ENCODE measurements at places on chromosomes 2 and 18. TPM values are rescaled to one million over a fixed set of nuclear protein-coding genes. Genes with fewer than 3 reads are reported as not detected.

DNA sequence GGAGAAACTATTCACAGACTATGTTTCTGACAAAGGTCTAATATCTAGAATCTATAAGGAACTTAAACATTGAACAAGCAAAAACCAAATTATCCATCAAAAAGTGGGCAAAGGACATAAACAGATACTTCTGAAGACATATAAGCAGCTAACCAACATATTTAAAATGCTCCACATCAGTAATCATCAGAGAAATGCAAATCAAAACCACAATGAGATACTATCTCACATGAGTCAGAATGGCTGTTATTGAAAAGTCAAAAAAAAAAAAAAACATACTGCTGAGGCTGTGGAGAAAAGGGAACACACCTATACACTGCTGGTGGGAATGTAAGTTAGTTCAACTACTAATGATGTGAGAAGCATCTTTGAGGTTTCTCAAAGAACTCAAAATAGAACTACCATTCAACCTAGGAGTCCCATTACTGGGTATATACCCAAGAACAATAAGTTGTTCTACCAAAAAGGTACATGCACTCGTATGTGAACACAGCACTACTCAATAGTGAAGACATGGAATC lies 220.4 kb upstream of the TFPI start:
- DNase-seq = peak; percentile 83
- H3K27ac ChIP-seq = peak overlapping the region; percentile 3
- no peaks in the 10 kb centered on the region for H3K36me3 ChIP-seq
- H3K27me3 ChIP-seq = no peaks in the 10 kb centered on the region
- peaks cover 9% of the 10 kb centered on the region for H3K4me1 ChIP-seq
- no peak overlapping the region for H3K4me3 ChIP-seq

The SAG gene
- not detected for total RNA-seq

The DLX2 gene
- 2.2 TPM for total RNA-seq

- H3K4me1 ChIP-seq = no peaks in the 10 kb centered on the region
- H3K27me3 ChIP-seq = no peaks in the 10 kb centered on the region
- no peak overlapping the region for H3K4me3 ChIP-seq
- H3K36me3 ChIP-seq = no peaks in the 10 kb centered on the region
- no peak overlapping the region for H3K27ac ChIP-seq
Observed at GRCh38 chr2:122135021-122135937, 379.8 kb downstream of the TSN start.

The MC2R gene
- total RNA-seq = not detected

DNA sequence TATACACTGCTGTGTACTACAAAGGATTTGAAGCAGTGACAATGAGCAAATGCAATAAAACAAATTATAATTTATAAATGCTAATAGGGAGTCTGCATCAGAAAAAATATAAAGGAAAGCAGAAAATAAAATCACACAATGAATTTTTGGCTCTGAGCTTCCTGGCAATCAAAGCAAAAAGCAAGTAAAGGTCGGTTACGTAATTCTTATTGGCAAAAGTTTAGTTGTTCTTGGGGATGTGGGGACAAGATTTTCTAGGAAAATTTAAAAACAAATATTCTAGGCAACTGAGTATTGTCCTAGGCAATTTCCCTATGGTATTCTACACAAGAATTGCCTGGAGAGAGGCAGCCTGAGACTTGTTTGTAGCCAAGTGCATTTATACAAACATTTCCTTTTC lies 1.8 kb downstream of the ORC2 start:
- peaks cover 4% of the 10 kb centered on the region for H3K36me3 ChIP-seq
- no peak for DNase-seq
- no peaks in the 10 kb centered on the region for H3K27me3 ChIP-seq
- H3K4me3 ChIP-seq = no peak overlapping the region
- peaks cover 16% of the 10 kb centered on the region for H3K4me1 ChIP-seq

DNA sequence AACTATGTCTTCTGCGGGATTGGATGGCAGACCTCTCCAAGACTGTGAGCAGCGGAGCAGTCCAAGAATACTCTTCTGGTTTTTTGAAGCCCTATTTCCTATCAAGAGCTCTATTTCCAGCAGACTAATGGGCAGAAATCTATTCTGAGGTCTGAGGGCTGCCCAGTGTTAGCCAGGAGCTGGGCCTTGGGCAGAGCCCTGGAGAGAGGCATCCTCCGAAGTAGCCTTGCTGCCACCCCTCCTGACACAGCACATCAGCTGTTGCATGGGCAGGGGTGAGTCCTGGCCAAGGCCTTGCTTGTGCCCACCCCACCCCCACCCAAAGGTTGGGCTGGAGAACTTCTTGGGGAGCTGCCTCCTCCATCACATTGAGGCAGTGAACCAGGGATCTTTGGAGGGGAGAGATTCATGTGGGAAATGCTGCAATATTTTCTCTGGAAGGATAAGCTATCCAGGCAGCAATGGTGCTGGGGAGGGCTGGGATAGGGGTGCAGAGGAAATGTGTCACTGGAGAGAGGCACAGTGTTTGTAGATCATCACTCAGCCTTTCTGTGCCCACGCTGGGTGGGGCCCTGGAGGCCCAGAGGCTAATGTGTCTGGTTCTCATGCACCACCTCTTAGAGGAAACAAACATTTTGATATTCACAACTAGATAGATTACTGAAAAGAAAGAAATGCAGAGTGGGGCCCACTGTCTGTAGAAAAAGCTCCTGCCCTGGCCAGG lies 104.7 kb downstream of the VSNL1 start:
- DNase-seq = peak; percentile 31
- peaks cover 27% of the 10 kb centered on the region for H3K4me1 ChIP-seq
- H3K4me3 ChIP-seq = no peak overlapping the region
- H3K27me3 ChIP-seq = no peaks in the 10 kb centered on the region

DNA sequence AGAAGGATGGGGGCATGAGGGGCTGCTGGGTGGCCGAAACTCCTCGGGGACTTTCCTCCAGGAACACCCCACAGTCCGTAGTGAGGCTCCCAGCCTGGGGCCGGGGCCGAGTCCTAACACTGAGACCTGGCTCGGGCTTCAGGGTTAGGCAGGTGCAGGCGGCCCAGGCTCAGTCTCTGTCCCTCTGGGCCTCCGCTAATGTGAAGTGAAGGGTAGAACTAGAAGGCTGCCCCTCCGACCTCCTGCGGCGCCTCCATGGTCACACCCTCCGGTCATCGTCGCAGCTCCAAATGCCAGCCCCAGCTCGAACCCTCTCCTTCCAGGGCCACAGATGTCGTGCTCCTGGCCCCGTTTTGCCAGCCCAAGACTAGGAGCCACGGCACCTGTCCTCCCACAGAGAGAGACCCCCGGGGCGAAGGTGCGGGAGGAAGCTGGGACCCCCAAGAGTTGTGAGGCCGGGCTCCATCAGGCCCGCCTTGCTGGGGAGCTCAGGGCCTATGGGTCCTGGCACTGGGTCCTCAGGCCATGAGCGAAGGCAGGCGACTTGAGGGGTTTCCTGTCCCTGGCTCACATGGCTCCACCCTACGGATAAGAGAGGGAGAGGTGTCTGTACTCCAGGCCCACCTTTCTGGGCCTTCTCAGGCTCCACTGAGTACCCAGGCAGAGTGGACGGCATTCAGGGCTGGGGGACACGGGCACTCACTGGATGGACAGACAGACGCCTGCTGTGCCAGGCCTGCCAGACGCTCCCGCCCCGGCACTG lies 797 bp downstream of the ANO7 start:
- no peak overlapping the region for H3K4me3 ChIP-seq
- no peaks in the 10 kb centered on the region for H3K27me3 ChIP-seq
- DNase-seq = no peak
- no peak overlapping the region for H3K27ac ChIP-seq
- no peaks in the 10 kb centered on the region for H3K4me1 ChIP-seq
- H3K36me3 ChIP-seq = no peaks in the 10 kb centered on the region

- no peak overlapping the region for H3K27ac ChIP-seq
- no peaks in the 10 kb centered on the region for H3K36me3 ChIP-seq
- H3K4me1 ChIP-seq = peaks cover 8% of the 10 kb centered on the region
- H3K27me3 ChIP-seq = no peaks in the 10 kb centered on the region
Observed at GRCh38 chr2:62760555-62760954, 55.0 kb downstream of the EHBP1 start.

The HOXD13 gene
- total RNA-seq = not detected

The CYP26B1 gene
- total RNA-seq = 0.77 TPM

DNA sequence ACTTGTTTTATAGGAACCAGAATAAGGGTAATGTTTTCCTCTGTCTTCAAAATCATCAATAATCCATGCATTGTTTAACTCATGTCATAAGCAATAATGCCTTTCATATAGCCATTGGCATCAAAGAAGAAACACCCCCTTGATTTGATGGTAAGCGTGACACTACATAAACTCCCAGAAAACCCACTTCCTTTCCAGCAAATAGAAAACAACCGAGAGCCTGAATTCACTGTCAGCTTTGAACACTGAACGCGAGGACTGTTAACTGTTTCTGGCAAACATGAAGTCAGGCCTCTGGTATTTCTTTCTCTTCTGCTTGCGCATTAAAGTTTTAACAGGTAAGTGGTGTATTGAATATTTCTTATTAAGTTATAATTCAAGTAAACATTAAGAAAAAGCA lies at the start of gene ICOS:
TSS of gene ICOS (plus strand) at position 229 of the 400 bp plus-strand sequence. CDS start at position 281, 52 bp downstream.
- H3K36me3 ChIP-seq = no peaks in the 10 kb centered on the region
- no peak for DNase-seq

DNA sequence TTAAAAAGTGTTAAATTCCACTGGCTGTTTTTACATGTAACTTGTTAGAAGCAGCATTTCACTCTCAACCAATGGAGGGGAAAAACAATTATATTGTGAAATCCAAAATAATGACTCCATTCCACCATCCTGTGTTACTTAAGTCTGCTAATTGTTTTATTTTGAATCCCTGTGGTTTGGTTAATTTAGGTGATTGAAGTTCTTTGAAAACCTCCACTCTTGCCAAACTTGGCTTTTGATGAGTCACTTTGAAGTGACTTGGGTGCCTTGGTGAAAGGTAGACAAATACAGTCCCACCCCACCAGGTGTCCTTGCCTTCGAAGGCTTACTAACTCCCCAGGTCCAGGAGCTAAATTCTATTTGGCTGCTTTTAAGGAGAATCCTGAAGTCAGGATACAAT lies 1303.8 kb upstream of the NRXN1 start:
- no peak for DNase-seq
- no peak overlapping the region for H3K4me3 ChIP-seq
- no peaks in the 10 kb centered on the region for H3K36me3 ChIP-seq

GRCh38 chr2:237487496-237487895 lies 445 bp downstream of the MLPH start:
- peaks cover 44% of the 10 kb centered on the region for H3K4me1 ChIP-seq
- H3K36me3 ChIP-seq = peaks cover 10% of the 10 kb centered on the region
- no peaks in the 10 kb centered on the region for H3K27me3 ChIP-seq
- no peak for DNase-seq
- peak overlapping the region; percentile 94 for H3K27ac ChIP-seq

DNA sequence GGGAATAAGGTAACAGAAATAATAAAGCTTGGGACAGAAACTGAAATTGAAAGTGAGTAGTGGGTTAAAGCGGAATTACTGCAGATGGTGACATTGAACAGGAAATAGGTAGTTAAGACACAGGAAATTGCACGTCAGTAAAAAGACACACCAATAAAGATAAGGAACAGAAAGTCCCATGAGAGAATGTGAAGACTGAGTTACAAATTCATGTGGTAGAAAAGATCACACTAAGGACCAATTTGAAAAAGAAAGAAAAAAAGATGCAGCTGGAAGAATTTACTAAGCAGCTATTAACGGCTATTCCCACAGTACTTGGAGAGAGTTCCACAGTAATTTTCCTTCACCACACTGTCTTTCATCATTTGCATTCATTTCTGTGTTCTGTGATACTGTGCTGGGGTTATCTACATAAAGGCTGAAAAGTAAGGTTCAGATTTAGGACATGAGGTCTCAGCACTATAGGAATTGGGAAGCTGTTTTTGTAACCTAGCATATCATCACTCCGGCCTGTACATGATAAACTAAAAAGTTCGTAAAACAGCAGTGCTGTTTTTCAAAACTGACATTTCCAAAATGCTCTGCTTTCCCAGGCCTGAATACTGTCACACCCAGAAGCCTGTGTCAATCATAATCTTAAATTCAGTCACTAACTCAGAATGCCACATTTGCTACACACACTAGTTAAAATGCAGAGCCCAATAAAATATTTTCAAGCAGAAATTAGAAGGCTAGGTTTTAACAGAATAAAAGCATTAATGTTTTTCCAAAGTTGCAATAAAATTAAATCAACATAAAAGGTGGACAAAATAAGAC lies 42.9 kb downstream of the SRBD1 start:
- no peaks in the 10 kb centered on the region for H3K36me3 ChIP-seq
- no peak overlapping the region for H3K4me3 ChIP-seq
- no peaks in the 10 kb centered on the region for H3K27me3 ChIP-seq
- H3K4me1 ChIP-seq = peaks cover 13% of the 10 kb centered on the region
- H3K27ac ChIP-seq = peak overlapping the region; percentile 53
- peak; percentile 36 for DNase-seq

GRCh38 chr18:75204732-75205513 lies 4.0 kb downstream of the PTGR3 start:
- H3K4me3 ChIP-seq = peak overlapping the region; percentile 41
- H3K27me3 ChIP-seq = no peaks in the 10 kb centered on the region
- peaks cover 31% of the 10 kb centered on the region for H3K4me1 ChIP-seq
- H3K27ac ChIP-seq = no peak overlapping the region

DNA sequence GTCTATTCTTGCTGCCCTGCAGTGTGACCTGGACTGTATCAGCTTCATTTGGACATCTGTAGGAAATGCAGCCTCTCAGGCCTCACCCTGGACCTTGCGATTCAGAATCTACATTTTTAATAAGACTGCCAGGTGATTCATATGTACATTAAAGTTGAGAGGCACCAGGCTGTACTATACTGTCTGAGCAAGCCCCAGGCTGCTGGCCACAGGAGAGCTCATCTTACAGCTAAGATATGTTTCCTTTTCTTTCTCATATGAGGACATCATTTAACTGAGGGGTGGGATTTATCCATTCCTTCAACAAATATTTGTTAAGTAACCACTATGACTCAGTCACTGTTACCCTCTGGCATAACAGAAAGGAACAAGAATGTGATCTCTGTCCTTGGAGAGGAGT lies 78.2 kb upstream of the GCFC2 start:
- H3K36me3 ChIP-seq = no peaks in the 10 kb centered on the region
- H3K4me3 ChIP-seq = no peak overlapping the region
- no peak overlapping the region for H3K27ac ChIP-seq
- H3K27me3 ChIP-seq = no peaks in the 10 kb centered on the region

- no peak for DNase-seq
- H3K4me1 ChIP-seq = no peaks in the 10 kb centered on the region
- peaks cover 21% of the 10 kb centered on the region for H3K36me3 ChIP-seq
- no peaks in the 10 kb centered on the region for H3K27me3 ChIP-seq
- H3K27ac ChIP-seq = no peak overlapping the region
Observed at GRCh38 chr18:57576316-57576715, 10.2 kb downstream of the FECH start.

The PSMD1 gene
- total RNA-seq = 151 TPM

GRCh38 chr2:85760872-85761271 lies 7.1 kb downstream of the ATOH8 start:
- no peaks in the 10 kb centered on the region for H3K36me3 ChIP-seq
- no peak overlapping the region for H3K4me3 ChIP-seq
- peaks cover 17% of the 10 kb centered on the region for H3K4me1 ChIP-seq
- no peak overlapping the region for H3K27ac ChIP-seq
- H3K27me3 ChIP-seq = peaks cover 4% of the 10 kb centered on the region

The SERPINB11 gene
- not detected for total RNA-seq

- H3K4me3 ChIP-seq = no peak overlapping the region
- no peak for DNase-seq
- H3K4me1 ChIP-seq = no peaks in the 10 kb centered on the region
- no peak overlapping the region for H3K27ac ChIP-seq
- H3K36me3 ChIP-seq = peaks cover 11% of the 10 kb centered on the region
Observed at GRCh38 chr2:190670182-190670946, 21.5 kb downstream of the NAB1 start.

The IL1RL2 gene
- 0.43 TPM for total RNA-seq

- H3K4me3 ChIP-seq = no peak overlapping the region
- peaks cover 6% of the 10 kb centered on the region for H3K4me1 ChIP-seq
- no peaks in the 10 kb centered on the region for H3K27me3 ChIP-seq
- H3K27ac ChIP-seq = no peak overlapping the region
- peak; percentile 37 for DNase-seq
- no peaks in the 10 kb centered on the region for H3K36me3 ChIP-seq
Observed at GRCh38 chr2:172878260-172878659, 142.6 kb downstream of the RAPGEF4 start.

Data from astrocyte (in vitro differentiated cells and primary cell).